Activated CD4-positive, alpha-beta T cell treated with anti-CD3 and anti-CD28 coated beads, Interleukin-2, amount 50 U/mL, for 1 hour (primary cell): ENCODE measurements at places on chromosomes 16 and 17.

GRCh38 chr17:1069847-1070246, 72.9 kb downstream of the TIMM22 start:
- no peak for DNase-seq

GRCh38 chr17:48491527-48492273, 39.1 kb downstream of the HOXB1 start:
- no peak for DNase-seq

GRCh38 chr16:30114411-30114810, 1.1 kb upstream of the GDPD3 start:
- DNase-seq = no peak

DNA sequence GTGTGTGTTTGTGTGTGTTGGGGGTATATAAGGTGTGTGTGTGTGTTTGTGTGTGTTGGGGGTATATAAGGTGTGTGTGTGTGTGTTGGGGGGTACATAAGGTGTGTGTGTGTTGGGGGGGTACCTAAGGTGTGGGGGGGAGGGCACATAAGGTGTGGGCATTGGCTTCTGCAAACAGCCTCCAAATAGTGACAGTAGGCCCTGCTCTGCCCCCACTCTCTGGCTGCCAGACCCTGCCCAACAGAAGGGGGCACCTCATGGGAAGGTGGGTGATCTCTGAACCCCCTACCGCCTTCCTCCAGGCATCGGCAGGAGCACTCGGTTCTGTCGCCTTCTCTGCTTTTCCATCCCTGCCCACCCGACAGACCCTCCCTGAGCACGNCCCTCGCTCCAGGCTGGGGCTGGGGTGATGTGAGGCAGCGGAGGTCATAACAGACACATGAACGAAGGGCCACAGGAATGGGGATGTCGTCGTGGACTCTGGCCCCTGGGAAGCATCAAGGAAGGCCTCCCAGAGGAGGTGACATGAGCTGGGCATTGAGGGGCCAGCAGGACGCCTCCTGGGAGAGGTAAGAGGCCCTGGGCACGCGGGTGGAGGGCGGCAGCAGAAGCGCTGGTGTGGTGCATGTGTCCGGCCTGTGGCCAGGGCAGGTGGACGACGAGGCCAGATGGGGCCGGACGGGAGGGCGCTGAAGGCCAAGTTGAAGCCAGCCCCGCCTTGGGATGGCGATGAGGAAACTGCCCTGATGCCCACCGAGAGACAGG, 136.6 kb upstream of the RPH3AL start:
- DNase-seq = no peak

GRCh38 chr16:67155295-67156142, 4.2 kb downstream of the TRADD start:
- DNase-seq = peak; percentile 77

DNA sequence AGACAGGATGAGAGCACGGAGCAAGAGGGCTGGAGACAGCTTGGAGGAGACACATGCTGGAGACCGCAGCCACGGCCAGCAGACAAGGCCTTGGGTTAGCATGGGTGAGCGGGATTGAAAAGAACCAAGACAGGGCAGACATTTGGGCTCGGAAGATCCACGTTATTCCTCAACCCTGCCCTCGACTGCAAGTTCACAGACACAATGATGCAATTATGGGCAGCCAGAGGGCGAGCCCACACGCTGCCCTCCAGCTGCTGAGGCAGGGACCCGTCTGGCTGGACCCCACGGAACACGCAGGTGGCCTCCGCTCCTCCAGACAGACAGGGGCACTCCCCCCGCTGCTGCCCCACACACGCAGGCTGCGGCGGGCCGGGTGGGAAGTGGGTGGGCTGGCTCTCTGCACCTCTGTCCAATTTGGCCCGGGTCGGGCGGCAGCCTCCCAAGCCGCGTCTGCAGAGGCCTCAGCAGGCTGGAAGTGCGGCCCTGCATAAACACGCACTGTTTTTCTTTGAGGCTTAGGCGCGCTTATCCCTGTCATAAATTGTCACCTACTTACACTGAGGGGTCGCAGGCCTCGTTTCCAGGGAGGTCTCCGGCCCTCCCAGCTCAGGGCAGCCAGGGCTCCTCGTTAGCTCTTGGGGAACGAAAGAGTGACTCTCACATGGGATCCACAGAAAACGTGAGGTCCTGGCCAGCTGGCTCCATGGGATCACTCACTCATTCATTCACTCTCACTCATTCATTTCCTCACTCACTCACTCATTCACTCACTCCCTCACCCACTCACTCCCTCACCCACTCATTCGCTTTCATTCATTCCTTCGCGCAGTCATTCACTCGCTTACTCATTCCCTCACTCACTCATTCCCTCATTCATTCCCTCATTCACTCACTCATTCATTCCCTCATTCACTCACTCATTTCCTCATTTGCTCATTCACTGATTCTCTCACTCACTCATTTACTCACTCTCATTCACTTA, 303.9 kb downstream of the C16orf95 start:
- DNase-seq = no peak

GRCh38 chr17:56300144-56300543, 146.9 kb downstream of the ANKFN1 start:
- DNase-seq = no peak

GRCh38 chr17:78176548-78177025, 8.2 kb downstream of the SYNGR2 start:
- DNase-seq = peak; percentile 77

GRCh38 chr16:55480228-55480655, 1.2 kb downstream of the MMP2 start:
- no peak for DNase-seq

- no peak for DNase-seq
These were observed 155.7 kb downstream of the SOCS1 start for GRCh38 chr16:11100239-11100750.

DNA sequence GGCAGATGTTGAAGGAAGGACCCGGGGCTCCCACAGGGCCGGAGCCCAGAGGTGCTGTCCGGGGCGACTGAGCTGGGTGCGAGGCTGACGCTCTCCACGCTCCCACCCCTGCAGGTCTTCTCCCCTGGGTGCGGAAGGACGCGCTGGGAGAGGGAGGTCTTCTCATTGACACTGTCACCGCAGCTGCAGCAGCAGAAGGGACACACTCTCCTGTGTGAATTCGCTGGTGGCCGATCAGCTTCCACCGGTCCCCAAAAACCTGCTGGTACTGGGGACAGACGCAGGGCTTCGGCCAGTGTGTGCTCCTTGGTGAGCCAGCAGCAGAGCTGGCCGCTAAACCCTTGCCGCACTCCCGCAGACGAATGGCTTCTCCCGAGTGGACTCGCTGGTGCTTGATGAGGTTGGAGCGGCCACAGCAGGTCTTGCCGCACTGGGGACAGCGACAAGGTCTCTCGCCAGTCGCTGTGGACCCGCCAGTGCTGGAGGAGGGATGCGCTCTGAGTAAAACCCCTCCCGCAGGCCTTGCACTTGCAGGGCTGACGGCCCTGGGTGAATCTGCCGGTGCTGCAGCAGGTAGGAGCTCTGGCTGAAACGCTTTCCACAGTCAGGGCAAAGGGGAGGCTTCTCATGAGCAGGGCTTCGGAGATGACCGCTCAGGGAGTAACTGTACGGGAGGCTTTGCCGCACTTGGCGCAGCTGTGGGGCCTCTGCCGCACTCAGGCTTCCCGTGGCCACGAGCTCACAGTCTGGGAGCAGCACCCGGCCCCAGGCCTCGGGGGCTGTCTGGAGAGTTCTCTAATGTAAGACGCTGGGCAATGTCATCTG, 6.2 kb downstream of the ZNF843 start:
- no peak for DNase-seq

DNA sequence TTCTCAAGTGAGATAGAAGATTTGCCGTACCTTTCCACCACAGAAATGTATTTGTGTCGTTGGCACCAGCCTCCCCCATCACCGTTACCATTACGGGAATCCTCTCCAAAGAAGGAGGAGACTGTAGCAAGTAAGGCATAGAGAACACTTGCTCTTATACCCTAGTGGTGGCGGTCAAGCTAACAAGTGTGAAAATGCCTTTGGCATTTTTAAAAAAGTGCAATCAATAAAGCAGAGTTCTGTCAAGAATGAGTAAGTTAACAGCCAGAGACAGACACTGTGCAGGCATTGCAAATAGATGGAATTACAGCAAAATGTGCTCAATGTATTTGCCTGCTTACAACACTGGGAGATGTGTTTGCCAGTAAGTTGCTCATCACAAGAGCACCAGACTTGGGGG, 7.7 kb downstream of the MSL1 start:
- no peak for DNase-seq

GRCh38 chr17:49755663-49756283, 8.2 kb downstream of the FAM117A start:
- DNase-seq = no peak

GRCh38 chr16:85600078-85600477, 13.0 kb upstream of the GSE1 start:
- no peak for DNase-seq

- no peak for DNase-seq
These were observed 336.8 kb downstream of the SHISA9 start for GRCh38 chr16:13238182-13238581.

- DNase-seq = no peak
These were observed 91.5 kb downstream of the SNX11 start for GRCh38 chr17:48198950-48199541.

- DNase-seq = no peak
These were observed 19.0 kb downstream of the IRF8 start for GRCh38 chr16:85917959-85918358.

GRCh38 chr16:56263711-56264608, 72.7 kb downstream of the GNAO1 start:
- DNase-seq = no peak

GRCh38 chr16:678858-679813, 1.1 kb upstream of the STUB1 start:
- peak; percentile 40 for DNase-seq

DNA sequence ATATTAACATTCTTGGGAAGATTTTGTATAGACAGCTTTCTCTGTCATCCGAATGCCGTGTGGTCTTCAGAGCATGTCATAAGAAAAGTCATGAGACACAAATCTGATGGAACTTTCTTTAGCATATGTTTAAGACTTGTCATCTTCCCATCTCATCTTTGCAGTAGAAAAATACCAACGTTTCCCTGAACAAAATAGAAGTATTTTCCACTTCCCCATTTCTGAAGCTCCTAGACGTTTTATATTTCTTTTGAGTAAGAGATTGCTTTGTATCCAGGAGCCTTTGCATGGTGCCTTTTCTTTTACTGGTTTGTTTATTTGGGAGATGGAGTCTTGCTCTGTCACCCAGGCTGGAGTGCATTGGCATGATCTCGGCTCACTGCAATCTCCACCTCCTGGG, 235.1 kb downstream of the PRKCA start:
- no peak for DNase-seq

DNA sequence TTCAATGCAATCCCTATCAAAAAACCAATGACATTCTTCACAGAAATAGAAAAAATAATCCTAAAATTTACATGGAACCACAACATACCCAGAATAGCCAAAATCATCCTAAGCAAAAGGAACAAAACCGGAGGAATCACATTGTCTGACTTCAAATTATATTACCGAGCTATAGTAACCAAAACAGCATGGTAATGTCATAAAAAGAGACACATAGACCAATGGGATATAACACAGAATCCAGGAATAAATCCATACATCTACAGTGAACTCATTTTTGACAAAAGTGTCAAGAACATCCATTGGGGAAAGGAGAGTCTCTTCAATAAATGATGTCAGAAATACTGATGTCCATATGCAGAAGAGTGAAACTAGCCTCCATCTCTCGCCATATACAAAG, 105.8 kb upstream of the CORO6 start:
- DNase-seq = no peak

DNA sequence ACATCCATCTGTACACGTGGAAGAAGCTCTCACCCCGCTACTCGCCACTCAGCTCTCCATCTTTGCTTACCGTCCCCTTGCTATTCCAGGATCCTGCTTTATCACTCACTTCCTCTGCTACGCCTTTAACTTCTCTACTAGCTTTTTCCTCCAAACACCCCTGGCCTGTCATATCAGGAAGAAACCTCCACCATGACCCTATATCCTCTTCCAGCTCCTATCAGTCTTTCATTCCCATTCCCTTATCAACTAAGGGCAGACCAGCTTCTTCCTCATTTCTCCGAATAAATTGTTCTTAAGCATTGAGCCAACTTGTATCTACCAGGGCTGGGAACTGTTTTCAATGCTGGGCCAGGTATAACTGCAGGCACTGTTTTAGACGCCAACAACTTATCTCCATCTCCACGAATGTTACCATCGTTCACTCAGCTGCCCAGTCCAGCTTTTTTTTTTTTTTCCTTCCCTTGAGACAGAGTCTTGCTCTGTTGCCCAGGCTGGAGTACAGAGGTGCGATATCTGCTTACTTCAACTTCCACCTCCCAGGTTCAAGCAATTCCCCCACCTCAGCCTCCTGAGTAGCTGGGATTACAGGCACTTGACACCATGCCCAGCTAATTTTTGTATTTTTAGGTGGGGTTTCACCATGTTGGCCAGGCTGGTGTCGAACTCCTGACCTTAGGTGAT, 4.3 kb downstream of the IQCK start:
- DNase-seq = no peak

DNA sequence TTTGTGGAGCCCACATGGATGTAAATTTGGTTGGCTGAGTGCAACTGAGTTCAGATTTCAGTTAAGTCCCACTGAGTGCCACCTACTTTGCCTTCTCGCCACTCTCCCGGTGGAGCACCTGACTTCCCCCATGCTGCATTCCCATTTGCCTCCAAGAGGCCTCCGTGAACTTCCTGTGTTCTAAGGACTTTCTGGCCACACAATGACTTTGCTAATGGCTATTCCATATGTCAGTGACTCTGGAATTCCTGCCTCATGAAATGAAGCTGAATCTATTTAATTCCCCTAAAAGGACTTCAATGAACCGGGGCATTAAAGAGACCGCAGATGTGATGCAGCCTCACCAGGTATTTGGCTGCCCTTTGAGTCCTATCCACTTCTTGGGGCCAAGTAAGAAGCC, 29.9 kb downstream of the ABCC12 start:
- no peak for DNase-seq

DNA sequence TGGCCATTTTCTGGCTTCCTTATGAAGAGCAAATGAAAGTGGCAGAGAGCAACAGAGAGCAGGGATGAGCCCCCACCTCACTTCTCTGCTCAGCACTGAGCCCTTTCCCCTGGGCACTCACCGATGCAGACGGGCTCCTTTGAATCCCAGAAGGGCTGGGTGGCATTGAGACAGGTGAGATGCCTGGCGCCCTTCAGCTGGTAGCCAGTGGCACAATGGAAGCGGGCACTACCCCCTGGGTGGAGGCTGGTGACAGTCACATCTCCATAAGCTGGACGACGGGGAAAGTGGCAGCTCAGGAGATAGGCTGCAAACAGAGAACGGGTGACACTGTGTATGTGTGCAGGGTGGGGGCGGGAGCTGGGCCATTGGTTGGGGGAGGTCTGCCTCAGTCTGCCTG, 12.5 kb upstream of the PHF12 start:
- no peak for DNase-seq

- DNase-seq = no peak
These were observed 5.9 kb downstream of the SLC16A5 start for GRCh38 chr17:75093548-75094158.

GRCh38 chr16:57714047-57714446, 19.4 kb downstream of the DRC7 start:
- DNase-seq = no peak

GRCh38 chr17:7750321-7750821, 32.8 kb downstream of the DNAH2 start:
- DNase-seq = no peak

GRCh38 chr17:43094129-43094835, 30.9 kb downstream of the BRCA1 start:
- DNase-seq = no peak

GRCh38 chr16:3748307-3748706, 31.0 kb upstream of the TRAP1 start:
- no peak for DNase-seq
